NCI-H510A (cell line): ENCODE measurements at places on chromosomes 2 and 18.

GRCh38 chr2:217065695-217066405, 206.0 kb upstream of the TNP1 start:
- DNase-seq = no peak

- DNase-seq = no peak
Observed at GRCh38 chr18:25289001-25289631, 62.9 kb downstream of the ZNF521 start.

GRCh38 chr2:3762771-3763447, 59.5 kb downstream of the DCDC2C start:
- DNase-seq = no peak

DNA sequence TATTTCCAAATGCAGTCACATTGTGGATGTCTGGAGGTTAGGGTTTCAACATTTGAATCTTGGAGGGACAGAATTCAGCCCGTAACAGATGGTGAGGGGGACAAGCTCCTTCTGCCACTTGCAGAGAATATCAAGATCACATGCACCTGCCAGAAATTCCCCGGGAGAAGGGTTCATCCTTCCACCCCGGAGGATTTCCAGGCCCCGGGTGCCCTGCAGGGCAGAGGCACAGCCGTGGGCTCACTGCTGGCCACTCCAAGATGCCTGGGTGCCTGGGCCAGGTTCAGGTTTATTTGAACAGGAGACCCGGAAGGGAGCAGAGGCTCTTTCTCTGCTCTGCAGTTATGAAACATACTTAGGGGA, 38.2 kb upstream of the MGAT4A start:
- DNase-seq = no peak

DNA sequence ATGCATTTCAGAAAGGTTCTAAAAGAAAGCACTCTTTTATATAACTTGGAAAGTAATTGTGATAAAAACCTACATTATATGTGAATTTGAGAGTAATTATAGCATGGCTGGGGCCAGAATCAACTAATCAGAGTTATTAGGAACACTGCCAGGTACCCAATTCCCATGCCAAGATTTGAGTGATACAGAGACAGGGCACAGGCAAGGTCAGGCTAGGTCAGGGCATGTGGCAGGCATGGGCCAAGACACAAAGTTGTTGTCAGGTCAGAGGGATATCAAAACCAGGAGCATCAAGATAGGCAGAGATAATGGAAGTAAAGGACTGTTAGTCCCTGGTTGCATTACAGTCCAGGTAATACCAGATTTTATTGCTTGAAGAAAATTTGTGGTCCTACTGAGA, 87.4 kb downstream of the MYO3B start:
- DNase-seq = no peak

DNA sequence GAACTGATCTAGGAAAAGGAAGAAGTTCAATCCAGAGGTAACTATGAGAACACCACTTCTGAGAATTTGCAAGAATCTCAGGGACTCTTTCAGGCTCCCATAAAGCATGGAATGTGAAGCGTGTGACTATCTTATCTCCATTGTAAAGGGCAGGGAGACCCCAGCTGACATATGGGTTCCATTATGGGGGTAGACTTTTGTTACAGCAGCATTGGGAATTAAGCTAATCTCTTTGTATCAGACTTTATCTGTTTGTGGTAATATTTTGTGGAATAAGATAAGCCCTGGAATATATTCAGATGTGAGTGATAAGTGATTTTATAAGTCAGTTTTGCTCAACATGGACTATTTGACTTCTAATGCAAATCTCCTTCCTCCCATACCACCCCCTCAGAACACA, 468.3 kb downstream of the MEIS1 start:
- no peak for DNase-seq

DNA sequence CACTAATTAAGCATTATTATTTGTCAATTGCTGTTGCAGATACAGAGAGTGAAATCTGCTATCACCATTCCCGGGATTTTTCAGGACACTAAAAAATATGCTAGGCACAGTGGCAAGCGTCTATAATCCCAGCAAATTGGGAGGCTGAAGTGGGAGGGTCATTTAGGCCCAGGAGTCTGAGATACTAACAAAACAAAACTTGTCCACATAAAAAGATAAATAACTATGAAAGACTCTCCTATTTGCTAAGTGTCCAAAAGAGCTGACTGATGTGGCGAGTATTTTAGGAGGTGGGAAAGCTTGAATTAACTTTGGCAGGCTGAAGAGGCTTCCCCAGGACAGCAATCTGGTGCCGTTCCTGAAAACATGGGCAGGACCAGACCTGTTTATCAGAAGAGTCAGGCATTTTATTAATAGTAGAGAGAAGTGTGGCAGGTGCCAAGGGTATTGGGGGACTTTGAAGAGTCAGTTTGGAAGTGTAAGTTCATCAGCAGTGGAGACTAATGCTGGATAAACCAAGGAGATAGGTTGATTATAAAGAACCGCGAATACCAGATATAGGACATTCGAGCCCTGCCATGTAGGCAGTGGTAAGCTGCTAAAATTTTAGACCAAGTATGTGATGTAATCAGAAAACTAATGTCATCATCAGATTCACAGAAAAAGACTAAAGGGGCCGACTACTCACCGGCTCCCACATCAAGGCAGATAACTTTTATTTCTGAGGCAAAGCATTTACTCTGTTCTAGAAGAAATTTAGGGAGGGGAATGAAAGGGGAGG, 201.8 kb downstream of the EPHA4 start:
- no peak for DNase-seq

GRCh38 chr2:216632952-216633615, at the start of gene IGFBP2:
Gene IGFBP2, plus strand, starts transcription at chr2:216633420. Its CDS starts 104 bp downstream, at chr2:216633524.
- peak; percentile 76 for DNase-seq

- DNase-seq = peak; percentile 8
Observed at GRCh38 chr2:28821295-28821958, 10.8 kb downstream of the SPDYA start.

GRCh38 chr18:35083174-35083712, 42.0 kb downstream of the MAPRE2 start:
- no peak for DNase-seq

DNA sequence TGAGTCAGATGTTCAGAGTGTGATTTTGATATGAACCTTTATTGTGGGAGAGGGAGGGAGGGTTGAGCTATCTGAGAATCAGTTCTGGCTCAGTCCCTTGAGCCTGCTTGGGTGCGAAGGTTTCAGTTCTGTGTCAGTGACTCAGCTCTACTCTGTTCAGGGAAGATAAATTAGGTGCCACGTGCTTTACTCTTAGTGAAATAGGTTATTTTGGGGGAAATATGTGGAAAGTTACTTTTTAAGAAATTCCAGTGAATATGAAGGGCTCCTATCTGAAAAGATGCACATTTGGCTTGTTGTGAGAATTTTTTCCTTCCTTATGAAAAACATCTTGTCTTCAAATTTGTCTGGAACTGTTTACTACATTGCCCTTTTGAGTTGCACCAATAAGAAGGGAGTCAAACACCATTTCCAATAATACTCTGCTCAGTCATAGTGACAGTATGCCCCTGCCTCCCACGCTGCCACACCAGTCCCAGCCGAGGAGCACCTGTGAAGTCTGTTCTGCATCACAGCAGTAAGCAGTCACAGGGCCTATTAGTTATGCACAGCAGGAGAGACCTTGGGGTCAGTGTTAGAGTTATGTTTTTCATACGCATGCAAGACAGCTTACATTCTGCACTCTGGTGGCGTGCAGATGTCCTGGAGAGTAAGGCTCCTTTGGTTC, 32.8 kb upstream of the DNAH7 start:
- DNase-seq = no peak

DNA sequence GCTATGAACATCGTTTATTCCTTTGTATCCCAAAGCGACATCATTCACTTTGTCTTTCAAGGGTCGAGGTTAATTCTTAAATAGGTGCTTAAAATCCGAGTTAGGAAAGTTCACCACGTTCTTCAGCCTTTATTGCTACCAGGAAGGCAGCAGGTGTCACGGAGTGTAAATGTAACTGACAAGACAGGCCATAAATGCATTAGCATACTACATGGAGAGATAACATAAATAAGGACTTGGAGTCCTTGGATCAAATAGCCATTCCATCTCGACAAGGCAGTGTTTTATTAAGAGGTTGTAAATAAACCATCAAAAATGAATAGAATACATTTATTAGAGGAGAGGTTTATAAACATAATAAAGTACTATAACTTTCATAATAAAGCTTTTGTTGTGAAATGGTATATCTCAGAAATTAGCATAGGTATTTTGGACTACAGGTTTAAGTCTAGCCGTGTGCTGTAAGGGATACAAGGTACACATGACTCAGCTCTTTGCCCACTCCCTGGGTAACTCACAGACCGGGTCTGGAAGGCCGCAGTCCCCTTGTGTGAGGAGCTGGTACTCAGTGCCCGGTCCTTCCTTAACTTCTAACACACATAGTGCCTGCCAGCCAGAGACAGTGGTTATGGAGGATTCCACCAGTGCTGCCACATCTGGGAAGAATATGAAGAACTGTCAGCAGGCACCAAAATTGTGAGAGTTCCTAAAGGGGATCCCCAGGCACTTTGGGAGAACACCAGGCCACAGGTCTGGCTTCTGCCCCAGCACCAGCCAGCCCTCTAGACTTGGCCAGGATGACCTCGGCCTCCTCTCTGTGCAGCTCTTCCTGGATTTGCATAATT, 29.4 kb downstream of the CAPN13 start:
- no peak for DNase-seq

DNA sequence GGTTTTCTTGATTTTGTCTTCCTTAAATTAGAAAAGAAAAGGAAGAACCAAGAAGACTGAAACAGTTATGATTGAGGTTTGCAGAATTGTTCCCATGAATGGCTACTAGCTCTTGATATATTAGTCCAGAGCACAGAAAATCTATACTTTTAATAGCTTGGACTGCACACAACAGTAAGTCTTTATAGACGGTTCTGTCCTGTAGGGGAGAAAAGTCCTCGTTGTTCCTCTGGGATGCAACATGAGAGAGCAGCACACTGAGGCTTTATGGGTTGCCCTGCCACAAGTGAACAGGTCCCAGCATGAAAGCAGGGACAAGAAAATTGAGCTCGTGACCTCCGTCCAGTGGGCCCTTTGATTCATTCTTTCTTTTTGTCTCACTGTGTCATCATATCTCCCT, 41.5 kb downstream of the RAB31 start:
- DNase-seq = no peak

DNA sequence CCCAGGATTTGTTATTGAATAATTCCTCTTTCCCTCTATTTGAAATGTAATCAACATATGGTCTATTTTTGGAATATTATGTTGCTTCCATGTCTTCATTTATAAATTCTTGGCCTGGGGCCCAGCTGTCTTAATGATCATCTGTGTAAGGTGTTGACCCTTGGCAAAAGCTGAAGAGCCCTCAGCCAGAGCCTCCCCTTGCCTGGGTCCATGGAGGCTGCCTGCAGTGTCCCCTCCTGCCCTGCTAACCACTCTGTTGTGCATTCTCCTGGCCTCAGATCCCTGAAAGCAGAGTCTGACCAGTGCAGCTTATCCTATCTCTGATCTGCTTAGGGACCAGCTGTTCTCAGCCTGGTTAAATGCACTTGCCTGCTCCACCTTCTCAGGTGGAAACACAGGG, 226.1 kb upstream of the APCDD1 start:
- DNase-seq = no peak

GRCh38 chr18:55264108-55264507, 304.8 kb upstream of the CCDC68 start:
- no peak for DNase-seq

DNA sequence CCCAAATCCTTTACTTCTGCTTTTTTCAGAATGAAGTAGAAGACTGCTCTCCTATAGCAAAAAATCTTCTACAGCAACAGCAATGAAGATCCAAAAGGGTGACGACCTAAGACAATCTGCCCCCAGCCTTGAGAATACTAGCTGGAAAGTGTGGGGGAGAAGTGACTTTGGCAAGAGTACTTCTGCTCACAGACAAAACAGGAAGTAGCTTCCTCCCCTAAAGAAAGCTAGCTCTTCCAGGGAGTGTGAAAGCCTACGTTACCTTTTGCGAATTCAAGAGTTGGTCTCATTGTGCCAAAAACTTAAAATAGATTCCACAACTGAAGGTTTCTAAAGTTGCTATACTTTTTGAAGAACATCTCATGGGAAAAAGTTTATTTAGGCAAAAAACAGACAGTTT, 1069.2 kb upstream of the CHAC2 start:
- DNase-seq = no peak

DNA sequence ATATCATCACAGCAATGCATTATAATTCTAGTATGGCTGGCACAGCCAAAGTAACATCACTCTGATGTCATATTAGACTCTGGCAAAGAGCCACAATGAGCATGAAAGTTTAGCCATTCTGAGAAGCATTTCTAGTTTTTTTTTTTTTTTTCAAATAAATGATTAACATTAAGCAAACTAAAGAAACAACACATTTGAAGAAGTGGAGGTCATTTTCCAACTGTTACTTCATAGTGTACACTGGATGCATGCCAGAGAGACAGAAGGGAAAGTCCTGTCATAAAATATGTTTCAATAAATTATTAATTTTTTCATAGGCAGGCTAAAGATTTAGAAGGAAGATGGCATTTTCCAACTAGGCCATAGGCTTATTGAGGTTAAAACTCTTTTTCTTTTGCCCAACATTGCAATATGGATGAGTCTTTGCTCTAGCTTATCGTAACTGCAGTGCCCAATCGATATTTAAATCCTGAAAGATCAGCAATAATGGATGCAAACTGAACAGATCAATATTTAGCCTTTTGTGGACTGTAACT, 1630.4 kb upstream of the ACVR2A start:
- DNase-seq = no peak

GRCh38 chr18:26089293-26090129, 902 bp downstream of the SS18 start:
- no peak for DNase-seq

DNA sequence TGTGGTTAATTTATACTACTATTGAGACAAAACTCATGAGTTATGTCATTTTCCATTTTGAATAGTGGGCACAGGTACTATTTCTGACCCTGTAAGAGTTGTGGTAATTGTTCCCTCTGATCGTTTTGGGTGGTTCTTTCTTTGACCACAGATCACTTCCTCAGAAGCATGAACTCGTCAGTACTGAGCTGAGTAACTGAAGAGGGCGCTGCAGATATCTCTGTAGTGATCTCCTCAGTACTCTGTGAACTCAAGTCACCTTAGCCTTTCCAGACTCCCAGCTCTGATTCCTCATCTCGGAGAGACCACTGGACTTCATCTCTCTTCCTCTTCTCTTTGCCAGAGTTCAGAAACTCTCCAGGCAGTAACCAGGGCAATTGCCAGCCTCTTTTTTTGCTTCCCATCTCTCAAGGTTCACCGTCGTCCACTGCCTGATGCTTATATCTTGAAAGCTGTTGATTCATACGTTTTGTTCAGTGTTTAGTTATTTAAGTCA, 9.4 kb upstream of the IL1RL1 start:
- DNase-seq = no peak

GRCh38 chr18:79378536-79379250, 17.0 kb upstream of the NFATC1 start:
- DNase-seq = no peak

GRCh38 chr2:94982675-94983074, 42.8 kb upstream of the MAL start:
- DNase-seq = no peak

- no peak for DNase-seq
Observed at GRCh38 chr2:112493858-112494648, 12.1 kb downstream of the TTL start.

GRCh38 chr18:62634979-62635630, 80.2 kb upstream of the PHLPP1 start:
- DNase-seq = no peak
